ENCODE measurements at places on chromosomes 4 and X. TPM values are rescaled to one million over a fixed set of nuclear protein-coding genes. Genes with fewer than 3 reads are reported as not detected.

DNA sequence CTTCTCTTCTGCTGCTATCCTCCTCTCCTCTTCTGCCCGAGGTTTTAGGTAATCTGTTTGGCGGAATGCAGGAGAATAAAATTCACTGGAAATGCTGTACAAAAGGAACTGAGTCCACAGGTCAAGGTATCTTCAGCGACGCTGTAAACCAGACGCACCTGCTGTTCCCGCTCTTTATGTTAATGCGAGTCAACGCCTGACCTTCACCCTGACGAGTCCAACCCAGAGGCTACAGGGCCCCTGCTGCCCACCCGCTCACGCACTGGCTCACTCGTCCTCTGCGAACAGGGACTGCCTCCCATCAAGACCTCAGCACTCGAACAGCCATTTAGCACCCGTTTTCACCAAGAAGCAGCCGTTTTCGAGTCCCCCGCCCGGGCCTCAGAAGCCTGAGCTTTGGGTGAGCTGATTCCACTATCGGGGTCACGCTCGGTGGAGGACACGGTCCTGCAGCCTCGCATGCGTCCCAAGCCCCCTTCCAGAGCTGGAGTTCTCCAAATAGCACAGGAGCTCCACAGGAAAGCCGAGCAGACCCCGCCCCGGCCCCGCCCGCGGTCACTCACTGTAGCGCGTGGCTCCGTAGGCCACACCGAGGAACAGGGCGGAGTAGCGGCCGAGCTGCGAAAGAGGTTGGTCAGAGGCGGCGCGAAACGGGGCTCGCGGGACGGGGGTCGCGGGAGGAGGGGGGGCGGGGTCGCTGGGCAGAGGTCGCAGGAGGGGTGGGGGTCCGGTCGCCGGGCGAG lies 556 bp downstream of the ATP5ME start:
- DNase-seq, result no peak

DNA sequence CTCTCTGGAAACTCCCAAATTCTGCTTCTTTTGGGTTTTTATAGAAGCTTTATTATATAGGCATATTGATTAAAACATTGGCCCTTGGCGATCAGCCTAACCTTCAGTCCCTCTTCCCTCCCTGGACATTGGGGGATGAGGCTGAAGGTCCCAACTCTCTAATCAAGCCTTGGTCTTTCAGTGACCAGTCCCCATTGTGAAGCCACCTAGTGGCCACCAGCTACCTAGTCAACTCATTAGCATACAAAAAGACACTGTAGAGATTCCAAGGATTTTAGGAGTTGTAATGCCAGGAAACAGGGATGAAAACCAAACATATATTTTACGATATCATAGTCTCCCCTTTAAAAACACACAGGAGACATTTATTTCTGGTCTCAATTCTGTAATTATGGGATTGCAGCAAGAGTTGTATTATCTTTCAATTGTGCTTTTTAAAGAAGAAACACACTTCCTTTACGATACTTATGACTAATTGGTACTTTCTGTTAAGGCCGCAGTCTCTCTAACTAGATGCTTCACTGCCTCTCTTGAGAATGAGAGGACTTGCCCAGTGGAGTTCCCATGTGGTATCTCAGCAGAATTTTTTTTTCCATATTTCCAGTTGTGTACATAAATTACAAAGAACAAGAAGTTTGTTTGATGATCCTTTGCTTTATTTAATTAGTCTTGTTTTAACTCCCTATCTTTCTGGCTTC lies 58.2 kb downstream of the WDR17 start:
- DNase-seq, result no peak

DNA sequence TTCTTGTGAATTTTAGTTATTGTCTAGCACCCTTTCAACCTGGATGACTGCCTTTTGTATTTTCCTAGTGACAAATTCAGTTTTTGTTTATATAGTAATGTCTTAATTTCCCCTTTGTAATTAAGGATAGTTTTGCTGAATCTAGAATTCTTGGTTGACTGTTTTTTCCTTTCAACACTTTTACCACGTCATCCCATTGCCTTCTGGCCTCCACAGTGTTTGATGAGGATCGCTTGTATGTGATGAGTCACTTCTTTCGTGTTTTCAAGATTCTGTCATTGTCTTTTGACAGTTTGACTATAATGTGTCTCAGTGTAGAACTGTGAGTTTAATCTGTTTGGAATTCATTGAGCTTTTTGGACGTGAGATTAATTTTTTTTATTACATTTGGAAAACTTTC lies 30.1 kb downstream of the KDM6A start:
- DNase-seq, result no peak

DNA sequence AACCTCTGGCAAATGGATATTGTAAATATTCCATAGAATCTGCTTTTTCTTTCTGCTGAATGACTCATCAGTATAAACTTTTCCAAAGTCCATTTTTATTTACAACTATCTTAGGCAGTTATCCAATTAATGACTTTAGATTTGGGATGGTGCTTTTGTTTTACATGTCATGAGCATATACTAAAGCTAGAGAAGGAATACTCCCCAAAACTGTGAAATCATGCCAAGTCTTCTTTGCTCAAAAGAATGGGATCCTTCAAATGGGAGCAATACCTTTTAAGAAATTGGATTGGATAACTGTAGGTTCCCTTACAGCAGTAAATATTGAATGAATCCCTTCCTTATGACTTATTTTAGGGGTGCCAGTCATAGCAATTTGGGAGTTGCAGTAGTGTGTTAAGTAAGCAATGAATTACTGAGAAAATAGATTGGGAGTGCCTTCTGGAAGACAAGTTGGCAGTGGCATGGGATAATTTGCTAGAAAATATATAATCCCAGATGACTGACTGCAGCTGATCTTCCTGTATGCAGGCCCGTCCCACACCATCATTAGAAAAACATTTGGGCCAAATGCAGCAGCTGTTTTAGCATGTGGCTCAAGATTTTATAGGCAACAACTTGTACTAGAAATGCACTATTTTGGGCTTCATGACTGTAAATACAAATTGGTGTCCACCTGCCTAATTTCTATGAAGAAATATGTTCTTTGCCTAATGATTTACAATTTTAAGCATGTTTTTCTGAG lies 2.8 kb downstream of the TMPRSS11D start:
- DNase-seq, result no peak

DNA sequence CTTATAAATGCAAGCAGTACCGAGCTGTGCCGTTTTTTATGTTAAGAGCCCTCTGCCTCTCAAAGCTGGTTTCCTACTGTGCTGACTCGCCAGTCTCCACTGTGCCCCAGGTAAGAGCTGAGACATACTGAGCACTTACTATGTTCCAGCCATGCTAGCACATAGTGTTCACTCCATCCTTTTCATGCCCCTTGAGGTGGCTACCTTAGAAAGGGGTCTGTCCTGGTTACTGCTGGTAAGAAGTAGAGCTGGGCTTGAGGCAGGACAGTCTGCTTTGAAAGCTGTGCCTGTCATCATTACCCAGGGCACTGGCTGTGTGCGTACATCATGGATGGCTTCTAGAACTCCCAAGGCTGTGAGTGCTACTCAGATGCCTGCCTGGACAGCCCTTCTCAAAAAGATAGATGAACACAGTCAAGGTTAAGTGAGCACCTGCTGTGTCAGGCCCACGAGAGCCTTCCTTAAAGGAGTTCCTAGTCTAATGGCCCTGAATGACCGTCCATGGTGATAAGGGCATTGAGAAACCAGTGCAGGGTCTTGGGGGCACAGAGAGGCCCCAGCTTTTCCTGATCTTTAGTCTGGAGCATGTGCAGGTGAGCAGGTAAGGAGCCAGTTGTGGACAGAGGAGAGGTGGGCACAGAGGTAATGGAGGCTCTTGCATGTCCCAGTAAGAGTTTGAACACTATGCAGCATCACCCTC lies 1.6 kb downstream of the STK32B start:
- no peak for DNase-seq

DNA sequence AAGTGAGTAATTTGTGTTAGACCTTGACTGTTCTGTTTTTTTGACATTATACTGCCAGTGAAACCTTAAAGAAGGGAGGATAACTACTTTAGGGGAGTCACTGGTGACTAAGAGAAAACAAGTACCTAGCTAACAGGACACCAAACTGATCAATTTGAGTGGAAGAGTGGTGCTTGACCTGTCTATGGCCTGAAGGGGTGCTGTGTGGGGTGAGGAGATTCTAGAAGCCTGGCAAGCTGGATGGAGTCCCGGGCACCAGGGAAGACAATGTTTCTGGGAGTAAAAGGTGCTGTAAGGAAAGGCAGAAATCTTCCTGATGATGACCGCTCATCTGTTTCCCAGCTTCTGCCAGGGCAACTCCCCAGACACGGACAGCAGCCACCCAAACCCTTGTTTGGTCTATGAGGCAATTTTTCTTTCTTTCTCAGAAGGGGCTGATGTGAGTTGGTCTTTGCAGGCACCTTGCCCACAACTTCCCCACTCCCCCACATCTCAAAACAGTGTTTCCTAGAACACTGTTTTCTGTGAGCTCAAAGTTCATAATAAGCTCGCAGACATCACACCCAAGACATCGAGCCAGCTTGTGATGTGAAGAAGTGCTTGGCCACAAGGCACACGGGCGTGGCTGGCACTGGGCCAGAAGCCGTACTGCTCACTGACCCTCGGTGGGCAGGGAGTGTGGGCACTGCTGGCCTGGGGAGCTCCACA lies 4.6 kb downstream of the TXK start:
- DNase-seq, result peak; percentile 81

- no peak for DNase-seq
These were observed at the start of gene PRSS48 for GRCh38 chr4:151276787-151277562. TSS of gene PRSS48 (plus strand) at chr4:151277161. CDS start at chr4:151277173, 12 bp downstream.

GRCh38 chr4:132245319-132245718 lies 903.8 kb upstream of the PCDH10 start:
- no peak for DNase-seq

GRCh38 chr4:18815081-18815778 lies 793.7 kb upstream of the LCORL start:
- no peak for DNase-seq

The ATP8A1 gene
- 11.9 TPM for total RNA-seq

The GJB1 gene
- total RNA-seq, result not detected

The EPHA5 gene
- total RNA-seq, result 1.1 TPM

The AIMP1 gene
- 45.8 TPM for total RNA-seq

The EDNRA gene
- total RNA-seq, result 35.6 TPM

All from posterior vena cava (tissue), 2 donors.